ENCODE measurements at places on chromosomes 5 and 9. TPM values are rescaled to one million over a fixed set of nuclear protein-coding genes. Genes with fewer than 3 reads are reported as not detected.
A peak's percentile ranks its signal among the peaks of the same experiment; 100 is the strongest.

- DNase-seq = peak; percentile 21
Measured at GRCh38 chr5:97534166-97534565, 351.1 kb upstream of the RIOK2 start.

GRCh38 chr5:56534102-56534829 lies 281.1 kb upstream of the MAP3K1 start:
- DNase-seq = no peak

G3BP1 gene
- 170 TPM for polyA plus RNA-seq

- no peak for DNase-seq
Measured at GRCh38 chr9:133739408-133740280, 1.5 kb upstream of the SARDH start.

GRCh38 chr5:81819556-81820317 lies 68.8 kb upstream of the SSBP2 start:
- no peak for DNase-seq

- DNase-seq = no peak
Measured at GRCh38 chr5:144205141-144205551, 34.5 kb downstream of the KCTD16 start.

GRCh38 chr9:23658376-23659258 lies 167.4 kb downstream of the ELAVL2 start:
- no peak for DNase-seq

C8G gene
- polyA plus RNA-seq = 0.28 TPM

LVRN gene
- polyA plus RNA-seq = 0.71 TPM

- DNase-seq = no peak
Measured at GRCh38 chr5:108858959-108859358, 111.3 kb downstream of the FER start.

- DNase-seq = no peak
Measured at GRCh38 chr5:138226910-138227309, 13.8 kb upstream of the CDC23 start.

DNA sequence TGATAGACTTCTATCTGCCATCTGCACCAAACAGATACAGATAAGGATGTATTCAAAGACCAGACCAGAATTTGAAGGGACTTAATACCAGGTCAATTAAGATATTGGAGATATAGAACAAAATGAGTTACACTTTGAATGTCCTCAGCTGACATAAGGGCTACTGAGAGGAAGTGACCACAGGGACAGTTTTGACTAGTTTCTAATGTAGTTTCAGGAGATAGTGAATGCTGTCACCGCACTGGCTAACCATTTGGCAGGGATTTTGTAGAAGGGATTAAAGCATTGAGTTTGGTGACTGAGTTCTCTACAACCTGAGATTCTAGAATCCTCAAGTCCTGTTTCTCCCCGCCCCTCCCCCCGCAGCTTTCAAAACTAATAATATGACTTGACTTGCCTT lies 22.7 kb downstream of the CCNH start:
- no peak for DNase-seq

- DNase-seq = no peak
Measured at GRCh38 chr5:15690611-15691010, 190.6 kb downstream of the FBXL7 start.
